Stimulated activated CD8-positive, alpha-beta memory T cell treated with anti-CD3 and anti-CD28 coated beads, Interleukin-15, amount 100 ng/mL, for 48 hours (primary cell): ENCODE measurements at places on chromosomes 5 and 9.

DNA sequence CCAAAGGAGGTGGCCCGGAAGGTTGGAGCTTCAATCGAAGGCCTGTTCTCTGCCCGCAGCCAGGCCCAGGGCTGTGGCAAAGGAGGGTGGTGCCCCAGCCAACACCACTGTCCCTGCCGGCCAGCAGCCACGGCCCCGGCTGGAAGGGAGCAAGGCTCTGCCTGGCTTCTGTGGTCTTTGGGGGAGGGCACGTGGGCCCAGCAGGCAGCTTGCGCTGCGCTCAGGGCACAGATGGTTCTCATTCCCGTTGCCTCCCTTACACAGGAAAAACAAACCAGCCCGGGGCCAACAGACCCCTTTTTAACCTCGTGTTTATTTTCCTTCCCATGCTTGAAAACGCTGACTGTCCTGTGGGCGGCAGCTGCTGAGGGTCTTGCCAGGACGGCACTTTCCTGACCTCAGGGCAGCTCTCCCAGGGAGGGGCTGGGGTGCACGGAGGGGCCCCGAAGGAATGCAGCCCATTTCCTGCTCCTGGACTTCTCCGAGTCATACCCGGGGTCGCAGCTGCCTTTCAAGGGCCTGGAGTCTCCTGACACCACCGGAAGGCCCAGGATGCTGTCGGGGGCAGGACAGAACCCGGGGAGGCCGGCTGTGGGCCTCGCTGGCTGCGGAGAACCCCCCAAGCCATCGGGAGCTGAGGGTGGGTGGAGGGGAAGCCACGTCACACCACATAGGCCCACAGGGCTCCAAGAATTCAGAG lies 1.1 kb upstream of the GPSM1 start:
- DNase-seq, result no peak

DNA sequence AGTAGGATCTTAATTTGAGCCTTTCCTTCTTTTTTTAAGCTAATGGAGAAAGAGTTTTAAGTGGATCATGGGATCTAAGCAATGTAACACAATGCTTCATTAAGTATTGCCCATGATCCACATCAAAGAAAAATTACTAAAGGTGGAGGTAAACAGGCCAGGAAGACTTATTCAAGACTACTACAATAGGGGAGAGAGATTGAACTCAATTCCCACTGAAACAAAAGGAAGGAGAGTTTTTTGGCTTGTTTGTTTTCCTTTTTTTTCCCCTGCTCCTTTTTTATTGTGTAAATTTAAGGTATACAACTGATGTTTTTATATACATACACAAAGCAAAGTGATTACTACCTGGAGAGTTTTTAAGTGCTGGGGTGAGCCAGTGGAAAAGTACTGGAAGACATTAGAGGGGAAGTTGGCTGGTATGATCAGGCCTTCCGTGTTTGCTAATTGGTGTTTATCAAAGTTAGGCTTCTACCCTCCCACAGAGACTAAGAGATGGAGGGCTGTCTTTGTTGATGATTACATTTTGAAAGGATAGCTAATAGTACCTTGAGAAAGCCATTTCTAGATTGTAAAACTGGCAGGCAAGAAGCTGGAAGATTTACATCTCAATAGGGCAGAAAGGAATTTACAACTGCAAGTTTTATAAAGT lies 262.7 kb downstream of the CHSY3 start:
- no peak for DNase-seq

DNA sequence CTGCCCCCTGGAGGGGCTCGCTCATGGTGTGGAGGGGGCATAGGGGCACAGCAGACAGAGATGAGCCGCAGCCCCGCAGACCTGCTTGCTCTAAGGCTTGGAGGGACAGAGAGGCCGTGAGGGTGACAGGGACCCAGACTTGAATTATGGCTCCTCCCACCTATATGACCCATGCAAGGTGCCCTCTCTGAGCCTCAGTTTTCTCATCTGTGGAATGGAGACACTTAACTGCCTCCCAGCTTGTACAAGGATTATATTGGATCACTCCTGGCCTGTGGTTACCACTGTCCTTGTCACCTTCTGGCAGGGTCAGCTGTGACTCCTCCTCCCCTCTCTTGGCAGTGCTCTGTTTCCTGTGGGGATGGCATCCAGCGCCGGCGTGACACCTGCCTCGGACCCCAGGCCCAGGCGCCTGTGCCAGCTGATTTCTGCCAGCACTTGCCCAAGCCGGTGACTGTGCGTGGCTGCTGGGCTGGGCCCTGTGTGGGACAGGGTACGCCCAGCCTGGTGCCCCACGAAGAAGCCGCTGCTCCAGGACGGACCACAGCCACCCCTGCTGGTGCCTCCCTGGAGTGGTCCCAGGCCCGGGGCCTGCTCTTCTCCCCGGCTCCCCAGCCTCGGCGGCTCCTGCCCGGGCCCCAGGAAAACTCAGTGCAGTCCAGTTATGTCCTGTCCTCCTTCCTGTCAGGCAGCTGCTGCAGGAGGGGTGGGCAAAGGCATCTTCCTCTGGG lies 4.7 kb upstream of the CACFD1 start:
- no peak for DNase-seq

DNA sequence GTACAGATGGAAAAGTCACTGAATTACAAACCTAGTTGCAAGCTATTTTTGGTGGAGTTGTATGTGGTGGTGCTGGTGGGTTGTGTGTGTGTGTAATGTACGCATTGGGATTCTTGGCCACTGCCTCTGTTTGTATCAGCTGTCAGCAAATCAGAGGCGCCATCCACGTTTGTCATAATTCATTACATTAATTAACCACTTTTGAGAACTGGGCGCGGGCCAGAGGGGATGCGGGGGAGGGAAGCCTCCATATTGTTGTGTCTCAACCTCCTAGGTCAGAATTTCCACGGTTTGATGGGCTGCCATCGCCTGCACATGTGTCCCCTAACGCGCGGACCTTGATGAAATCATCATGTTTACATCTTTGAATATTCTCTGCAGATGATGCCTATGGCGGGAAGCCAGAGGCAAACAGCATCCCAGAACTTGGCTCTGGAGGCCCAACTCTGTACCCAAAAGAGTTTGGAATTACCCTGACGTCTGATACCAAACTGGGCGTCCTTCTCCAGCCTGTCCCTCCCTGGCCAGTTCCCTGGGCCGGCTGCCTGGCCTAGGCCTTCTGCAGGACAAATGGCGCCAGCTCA lies 54.9 kb downstream of the FGF18 start:
- no peak for DNase-seq

- DNase-seq, result no peak
Measured at GRCh38 chr9:134178768-134179551, 14.6 kb upstream of the RNU6ATAC start.

- no peak for DNase-seq
Measured at GRCh38 chr5:178325679-178326373, 93.2 kb upstream of the PHYKPL start.

DNA sequence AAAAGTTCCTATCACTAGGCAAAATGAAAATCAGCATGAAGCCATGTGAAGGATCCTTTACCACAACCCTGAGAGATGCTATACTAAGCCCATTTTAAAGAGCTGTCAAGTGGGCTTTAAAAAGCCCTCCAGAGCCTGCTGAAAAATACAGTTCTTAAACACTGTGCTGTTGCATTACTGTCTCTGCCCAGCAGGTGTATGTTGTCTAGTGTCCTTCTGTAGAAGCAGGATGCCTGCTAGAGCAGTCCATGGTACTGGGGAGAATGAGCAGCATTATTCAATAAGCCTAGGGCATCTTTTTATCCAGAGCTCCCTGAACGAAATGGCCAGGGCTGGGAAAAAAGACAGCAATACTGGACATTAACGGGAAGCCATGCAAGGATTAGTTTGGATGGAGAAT lies 126.2 kb upstream of the PLCXD3 start:
- DNase-seq, result no peak

- no peak for DNase-seq
Measured at GRCh38 chr5:161545344-161546094, 1.0 kb downstream of the GABRB2 start.

DNA sequence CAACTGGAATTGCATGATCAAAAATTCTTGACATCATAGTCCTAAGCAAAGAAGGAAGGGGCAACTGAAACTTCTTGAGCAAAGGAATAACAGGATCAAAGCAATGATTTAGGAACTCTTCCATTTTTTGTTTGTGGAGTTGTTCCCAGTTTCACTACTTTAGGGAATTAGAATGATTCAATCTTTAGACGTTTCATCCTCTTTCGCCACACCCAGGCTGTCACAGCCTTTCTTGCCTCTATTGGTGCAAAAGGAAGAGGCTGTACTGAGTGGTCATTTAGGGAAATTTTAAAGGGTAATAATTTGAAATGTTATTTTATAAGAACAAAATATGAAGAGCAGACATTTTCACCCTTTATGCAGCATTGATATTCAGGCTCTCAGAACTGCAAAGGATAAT lies 1026.0 kb upstream of the ARRDC3 start:
- no peak for DNase-seq

DNA sequence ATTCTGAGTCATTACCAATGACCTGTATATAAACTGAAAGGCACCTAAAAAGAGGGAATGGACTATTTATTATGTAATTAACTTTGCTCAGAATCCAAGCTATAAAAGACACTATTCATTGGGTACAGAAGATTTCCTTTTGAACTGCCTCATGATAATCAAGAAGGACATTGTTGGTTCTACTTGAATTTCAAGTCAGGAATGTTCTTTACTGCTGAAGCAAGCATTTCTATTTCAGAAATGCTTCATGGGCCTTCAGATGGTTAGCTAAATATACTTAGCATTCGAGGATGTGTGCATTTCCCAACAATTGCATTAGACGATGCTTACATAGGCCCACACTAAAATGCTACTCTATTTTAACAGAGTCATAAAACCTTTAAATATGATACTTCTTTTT lies 658.2 kb upstream of the DMAC1 start:
- no peak for DNase-seq

GRCh38 chr5:181062631-181063030 lies 22.6 kb downstream of the BTNL9 start:
- DNase-seq, result no peak

DNA sequence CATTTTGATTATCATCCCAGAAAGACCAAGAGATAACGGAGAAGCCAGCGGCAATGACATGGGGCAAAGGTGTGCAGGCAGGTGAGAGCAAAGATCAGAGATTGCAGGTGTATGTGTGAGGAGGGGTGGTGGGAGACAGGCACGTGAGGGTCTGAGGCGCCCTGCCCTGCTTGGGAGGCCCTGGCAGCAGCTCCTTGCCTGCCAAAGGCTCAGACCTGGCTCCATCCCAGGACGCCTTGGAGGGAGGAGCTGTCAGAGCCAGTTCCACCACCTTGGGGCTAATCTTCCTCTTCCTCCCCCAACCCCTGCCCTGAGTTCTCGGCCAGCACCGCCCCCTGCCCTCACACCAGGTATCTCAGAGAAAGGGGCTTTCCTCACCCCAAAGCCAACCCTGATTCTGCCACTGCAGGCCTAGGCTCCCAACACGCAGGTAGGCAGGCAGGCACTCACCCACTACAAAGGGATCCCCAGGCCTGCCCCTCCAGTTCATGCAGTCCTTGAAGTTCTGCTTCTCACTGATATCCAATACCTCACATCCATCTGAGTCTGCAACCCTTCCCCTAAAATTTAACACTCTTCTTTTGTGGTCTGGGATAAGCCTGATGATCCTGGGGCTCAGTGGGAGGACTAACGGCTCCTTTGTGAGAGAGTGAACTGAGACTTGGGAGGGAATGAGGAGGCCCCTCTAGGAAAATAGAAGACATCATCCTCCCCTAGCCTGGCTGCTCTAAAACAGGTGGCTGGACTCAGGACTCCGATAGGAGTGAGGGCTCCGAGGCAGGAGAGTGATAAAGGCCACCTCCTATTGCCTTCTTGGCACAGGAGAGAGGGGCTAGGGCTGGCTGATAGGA lies 1.8 kb downstream of the AQP3 start:
- DNase-seq, result no peak

GRCh38 chr5:125006011-125006685 lies 259.7 kb upstream of the ZNF608 start:
- no peak for DNase-seq

DNA sequence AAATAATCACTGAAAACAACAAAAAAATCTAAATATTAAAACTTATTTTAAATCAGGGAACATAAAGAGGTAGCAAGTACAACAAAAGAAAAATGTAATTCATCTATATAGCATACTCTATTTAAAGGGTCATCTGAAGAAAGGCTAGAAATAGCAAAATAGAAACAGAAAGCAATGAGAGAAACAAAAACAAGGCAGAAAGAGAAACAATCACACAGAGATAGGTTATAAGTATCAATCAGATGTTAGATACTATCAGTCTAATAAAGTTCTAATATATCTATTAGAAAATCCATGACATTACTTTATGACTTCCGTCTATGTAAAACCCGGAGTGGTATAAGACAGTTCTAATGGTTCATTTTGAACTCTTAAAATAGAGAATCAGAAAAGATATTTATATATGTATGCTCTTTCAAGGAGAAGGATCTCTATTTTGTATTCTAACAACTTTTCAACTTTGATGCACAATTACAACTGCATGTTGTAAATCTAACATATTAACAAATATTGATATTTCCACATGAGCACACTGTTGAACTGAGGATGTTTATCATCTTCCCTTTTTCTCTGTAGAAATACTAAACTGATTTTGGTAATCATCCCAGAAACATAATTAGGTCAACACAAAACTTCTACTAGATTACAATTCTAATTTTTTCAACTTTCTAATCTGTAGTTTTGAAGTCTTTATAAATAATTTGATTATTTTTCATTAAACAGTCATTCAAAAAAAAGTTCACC lies 15.8 kb downstream of the RICTOR start:
- DNase-seq, result no peak

GRCh38 chr5:54696931-54697330 lies 179.4 kb downstream of the SNX18 start:
- DNase-seq, result no peak

DNA sequence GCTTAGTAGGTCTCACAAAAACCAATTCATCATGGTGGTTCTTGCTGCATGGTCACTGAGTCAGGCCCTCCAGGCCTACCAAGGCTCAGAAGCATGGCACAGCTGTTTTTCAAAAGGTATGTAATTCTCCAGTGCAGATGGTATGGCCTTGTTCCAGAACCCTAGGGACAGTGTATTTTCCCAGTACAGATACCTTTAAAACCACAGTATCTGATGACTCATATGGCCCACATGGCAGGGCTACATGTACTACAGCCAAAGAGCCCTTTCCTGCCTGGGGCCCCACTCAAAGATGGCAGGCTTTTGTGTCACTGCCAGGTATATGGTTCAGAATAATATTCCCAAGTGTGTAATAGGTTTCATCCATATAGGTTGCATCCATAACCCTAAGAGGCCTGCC lies 16.5 kb downstream of the CSF2 start:
- no peak for DNase-seq

DNA sequence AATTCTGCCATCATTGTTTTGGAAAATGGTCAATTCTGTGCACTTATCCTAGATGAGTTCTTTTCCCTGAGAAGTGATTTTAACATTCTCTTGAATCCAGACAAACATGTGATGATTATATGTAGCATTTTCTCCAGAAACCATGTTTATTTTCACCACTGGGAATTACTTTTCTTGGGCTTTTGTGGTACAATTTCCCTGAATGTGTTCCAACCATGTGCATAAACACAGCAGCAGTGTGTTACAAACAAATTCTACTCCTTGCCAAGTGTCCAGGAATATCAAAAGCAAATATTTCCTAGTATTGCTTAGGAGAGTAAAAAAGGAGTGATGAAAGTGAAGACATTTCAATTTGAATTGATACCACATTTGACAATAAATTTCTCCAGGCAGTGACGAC lies 50.4 kb downstream of the NXNL2 start:
- no peak for DNase-seq

- DNase-seq, result no peak
Measured at GRCh38 chr5:33829430-33829829, 62.4 kb downstream of the ADAMTS12 start.
